Mucosa of descending colon (tissue), 3 donors: ENCODE measurements at places on chromosomes 11 and 22. TPM values are rescaled to one million over a fixed set of nuclear protein-coding genes. Genes with fewer than 3 reads are reported as not detected.

HEPHL1 gene
- total RNA-seq: not detected

ZFPL1 gene
- 42.6 TPM for total RNA-seq

PNPLA5 gene
- total RNA-seq: not detected

MRGPRE gene
- 1.2 TPM for total RNA-seq

EXPH5 gene
- 22.4 TPM for total RNA-seq

TMEM25 gene
- total RNA-seq: 18.0 TPM

ENTHD1 gene
- not detected for total RNA-seq

SLC22A6 gene
- total RNA-seq: not detected

STX3 gene
- 69.5 TPM for total RNA-seq

SCGB1C1 gene
- total RNA-seq: not detected

SAA4 gene
- not detected for total RNA-seq

GPR137 gene
- total RNA-seq: 31.2 TPM

KRTAP5-7 gene
- total RNA-seq: not detected

ST3GAL4 gene
- total RNA-seq: 460 TPM

JRKL gene
- 9.8 TPM for total RNA-seq

ARHGEF17 gene
- total RNA-seq: 75.8 TPM

NNMT gene
- total RNA-seq: 65.9 TPM

CBLIF gene
- 0.63 TPM for total RNA-seq

NLRP10 gene
- not detected for total RNA-seq

CRYBB1 gene
- not detected for total RNA-seq

MUC5AC gene
- not detected for total RNA-seq

P2RY2 gene
- 20.6 TPM for total RNA-seq

POU2AF3 gene
- 6.7 TPM for total RNA-seq

ASCL2 gene
- total RNA-seq: 8.4 TPM

MMP8 gene
- total RNA-seq: not detected

SLC29A2 gene
- 14.9 TPM for total RNA-seq

C1QTNF4 gene
- total RNA-seq: 0.34 TPM

USP2 gene
- 16.9 TPM for total RNA-seq

PARVG gene
- total RNA-seq: 9.7 TPM

DERL3 gene
- 18.8 TPM for total RNA-seq

OR52E8 gene
- not detected for total RNA-seq

SAA2 gene
- 2.0 TPM for total RNA-seq

CNIH2 gene
- 1.0 TPM for total RNA-seq

GGA1 gene
- 74.3 TPM for total RNA-seq

OR2D2 gene
- 2.1 TPM for total RNA-seq

MARK2 gene
- total RNA-seq: 111 TPM

PACSIN2 gene
- total RNA-seq: 132 TPM

NPTXR gene
- 1.2 TPM for total RNA-seq

TPH1 gene
- 12.8 TPM for total RNA-seq

OR51B2 gene
- total RNA-seq: not detected

TMEM191B gene
- total RNA-seq: not detected

SCARF2 gene
- total RNA-seq: 3.0 TPM

PNPLA3 gene
- total RNA-seq: 0.16 TPM

NAV2 gene
- 30.9 TPM for total RNA-seq

SAAL1 gene
- total RNA-seq: 11.6 TPM

PAK1 gene
- 116 TPM for total RNA-seq

EIF3L gene
- 414 TPM for total RNA-seq

ZP1 gene
- total RNA-seq: 0.23 TPM

ELF5 gene
- not detected for total RNA-seq

RTN4R gene
- total RNA-seq: 1.6 TPM

LRRC56 gene
- 4.8 TPM for total RNA-seq

OSBP gene
- total RNA-seq: 55.0 TPM

MS4A12 gene
- total RNA-seq: 644 TPM

ANO5 gene
- total RNA-seq: 7.8 TPM

ABTB2 gene
- 16.8 TPM for total RNA-seq

SEC14L6 gene
- total RNA-seq: 0.47 TPM
